ENCODE measurements at places on chromosomes 7 and 10.
A peak's percentile ranks its signal among the peaks of the same experiment; 100 is the strongest.

DNA sequence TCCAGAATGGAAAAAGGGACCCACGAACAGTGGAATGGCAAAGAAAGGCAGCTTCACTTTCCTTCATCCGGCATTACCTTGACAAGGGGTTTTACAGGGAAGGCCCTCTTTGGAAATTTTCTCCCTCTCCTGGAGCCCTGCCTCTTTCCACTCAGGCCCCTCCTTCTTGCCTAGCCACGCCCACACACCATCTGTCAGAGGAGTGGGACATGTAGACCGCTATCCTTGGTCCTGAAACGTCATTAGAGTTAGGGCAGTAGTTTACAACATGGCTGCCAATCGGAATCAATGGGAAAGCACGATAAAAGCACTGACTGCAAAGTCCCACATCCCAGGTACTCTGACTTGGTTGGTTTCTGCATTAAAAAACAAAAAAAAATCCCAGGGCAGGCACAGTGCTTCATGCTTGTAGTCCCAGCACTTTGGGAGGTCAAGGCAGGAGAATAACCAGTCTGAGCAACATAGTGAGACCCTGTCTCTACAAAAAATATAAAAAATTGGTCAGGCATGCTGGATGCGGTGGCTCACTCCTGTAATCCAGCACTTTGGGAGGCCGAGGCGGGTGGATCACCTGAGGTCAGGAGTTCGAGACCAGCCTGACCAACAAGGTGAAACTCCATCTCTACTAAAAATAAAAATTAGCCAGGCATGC lies 96.4 kb downstream of the MARCHF5 start:
- peak; percentile 25 for DNase-seq

- DNase-seq, result no peak
Observed at GRCh38 chr10:133422807-133423771, 1.3 kb downstream of the SPRN start.

DNA sequence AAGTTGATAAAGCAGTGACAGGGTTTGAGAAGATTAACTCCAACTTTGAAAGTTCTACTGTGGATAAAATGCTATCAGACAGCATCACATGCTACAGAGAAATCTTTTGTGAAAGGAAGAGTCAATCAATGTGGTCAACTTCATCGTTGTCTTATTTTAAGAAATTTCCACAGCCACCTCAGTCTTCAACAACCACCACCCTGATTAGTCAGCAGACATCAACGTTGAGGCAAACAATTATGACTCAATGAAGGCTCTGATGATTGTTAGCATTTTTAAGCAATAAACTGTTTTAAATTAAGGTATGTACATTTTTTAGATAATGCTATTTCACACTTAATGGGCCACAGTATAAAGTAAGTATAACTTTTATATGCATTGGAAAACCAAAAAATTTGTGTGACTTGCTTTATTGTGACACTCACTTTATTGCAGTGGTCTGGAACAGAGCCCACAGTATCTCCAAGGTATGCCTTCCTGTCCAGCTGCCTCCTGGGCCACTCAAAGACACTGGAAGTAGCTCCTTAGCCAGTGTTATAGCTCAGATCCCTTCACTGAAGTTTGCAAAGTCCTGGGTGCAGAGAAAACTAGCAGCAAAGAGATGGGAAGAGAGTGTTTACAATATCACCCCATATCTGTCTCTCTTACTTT lies 293.1 kb downstream of the ARHGAP12 start:
- no peak for DNase-seq

- no peak for DNase-seq
Observed at GRCh38 chr7:132034748-132035416, 478.5 kb upstream of the PODXL start.

DNA sequence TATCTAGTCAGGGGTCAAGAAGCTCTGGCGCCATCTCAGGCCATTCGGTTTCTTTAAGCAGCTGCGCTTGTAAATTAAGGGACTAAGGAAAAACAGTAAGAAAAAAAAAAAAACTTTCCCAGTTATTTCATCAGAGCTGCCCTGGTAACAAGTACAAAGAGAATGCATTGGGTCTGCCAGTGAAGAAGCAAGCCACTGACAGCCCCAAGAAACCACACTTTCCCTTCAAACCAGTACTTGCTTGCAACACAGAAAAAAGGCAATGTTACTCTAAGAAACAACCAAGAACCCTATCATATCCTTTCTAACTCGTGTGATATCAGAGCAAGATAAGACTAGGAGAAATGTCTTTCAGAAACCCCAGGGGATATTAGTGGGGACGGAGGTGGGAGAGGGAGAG lies 40.6 kb upstream of the AOAH start:
- DNase-seq, result no peak

- peak; percentile 98 for DNase-seq
Observed at GRCh38 chr7:117827862-117828261, 45.4 kb downstream of the CTTNBP2 start.

GRCh38 chr7:114112806-114113205 lies 194.0 kb upstream of the PPP1R3A start:
- DNase-seq, result no peak

- no peak for DNase-seq
Observed at GRCh38 chr10:88938938-88939337, 13.6 kb downstream of the ACTA2 start.

- DNase-seq, result peak; percentile 6
Observed at GRCh38 chr10:12041766-12042408, 722 bp downstream of the UPF2 start.

GRCh38 chr7:38736138-38736537 lies 105.0 kb upstream of the AMPH start:
- no peak for DNase-seq

DNA sequence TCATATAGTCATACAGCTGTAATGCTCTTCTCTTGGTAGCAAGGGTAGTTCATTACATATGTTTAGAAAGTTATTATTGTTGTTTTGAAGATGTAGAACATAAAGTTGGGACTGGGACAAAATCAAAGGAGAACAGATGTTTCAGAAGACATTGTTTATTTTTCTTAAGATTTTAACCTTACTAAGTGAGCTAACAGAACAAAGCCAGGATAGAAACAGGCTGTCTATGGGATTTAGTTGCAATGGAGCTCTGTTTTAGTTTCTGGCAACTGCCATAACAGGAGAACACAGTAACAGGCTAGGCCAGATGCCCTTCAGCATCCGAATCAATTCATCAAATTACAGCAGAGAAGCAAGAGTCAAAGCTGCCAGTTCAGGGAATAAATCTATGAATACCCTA lies 382.4 kb downstream of the ARL4A start:
- DNase-seq, result no peak

DNA sequence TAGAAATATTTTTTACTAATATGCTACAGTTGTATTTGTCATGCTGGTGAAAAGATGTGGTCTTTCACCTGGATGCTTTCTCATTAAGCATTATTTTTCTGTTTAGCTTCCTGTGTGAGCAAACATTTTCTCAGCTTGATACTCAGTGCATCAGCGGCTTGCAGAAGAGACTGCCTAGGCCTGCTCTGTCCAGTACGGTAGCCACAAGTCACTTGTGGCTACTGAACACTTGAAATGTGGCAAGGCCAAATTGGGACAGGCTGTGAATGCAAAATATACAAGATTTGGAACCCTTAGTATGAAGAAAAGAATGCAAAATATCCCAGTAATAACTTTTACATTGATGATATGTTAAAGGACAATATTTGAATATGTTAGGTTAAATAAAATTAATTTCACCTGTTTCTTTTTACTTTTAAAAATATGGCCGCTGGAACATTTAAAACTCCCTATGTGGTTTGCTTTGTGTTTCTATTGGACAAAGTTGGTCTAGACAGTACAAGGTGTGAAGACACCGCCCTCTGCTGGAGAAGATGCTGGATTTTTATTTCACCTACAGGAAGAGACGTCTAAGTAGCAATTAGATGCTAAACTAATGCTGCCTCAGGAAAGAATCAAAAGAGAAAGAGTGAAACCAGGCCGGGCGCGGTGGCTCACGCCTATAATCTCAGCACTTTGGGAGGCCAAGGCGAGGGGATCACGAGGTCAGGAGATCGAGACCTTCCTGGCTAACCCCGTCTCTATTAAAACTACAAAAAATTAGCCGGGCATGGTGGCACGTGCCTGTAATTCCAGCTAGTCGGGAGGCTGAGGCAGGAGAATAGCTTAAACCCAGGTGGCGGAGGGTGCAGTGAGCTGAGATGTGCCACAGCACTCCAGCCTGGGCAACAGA lies 5.3 kb downstream of the SRGN start:
- peak; percentile 54 for DNase-seq

GRCh38 chr10:113867904-113868303 lies 13.4 kb downstream of the NHLRC2 start:
- DNase-seq, result no peak

- DNase-seq, result no peak
Observed at GRCh38 chr7:123789206-123789784, 40.5 kb upstream of the WASL start.

DNA sequence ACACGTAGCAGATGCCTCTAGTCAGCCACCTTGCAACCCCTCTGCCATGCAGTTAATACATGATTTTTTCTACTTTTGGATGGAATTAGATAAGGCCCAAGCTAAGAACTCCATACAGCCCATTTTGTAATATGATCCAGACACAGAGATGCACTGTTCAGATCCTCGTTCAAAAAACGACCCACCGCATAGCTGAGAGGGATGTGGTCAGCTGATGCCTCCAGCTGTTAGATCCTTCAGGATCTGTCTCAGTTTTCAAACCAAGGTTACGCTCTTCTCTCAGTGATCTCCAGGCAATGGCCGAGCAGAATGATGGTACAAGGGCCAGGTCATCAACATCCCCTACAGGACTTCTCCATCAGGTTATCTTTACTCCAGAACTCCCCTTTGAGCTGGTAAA lies 881.7 kb upstream of the C7orf33 start:
- no peak for DNase-seq

DNA sequence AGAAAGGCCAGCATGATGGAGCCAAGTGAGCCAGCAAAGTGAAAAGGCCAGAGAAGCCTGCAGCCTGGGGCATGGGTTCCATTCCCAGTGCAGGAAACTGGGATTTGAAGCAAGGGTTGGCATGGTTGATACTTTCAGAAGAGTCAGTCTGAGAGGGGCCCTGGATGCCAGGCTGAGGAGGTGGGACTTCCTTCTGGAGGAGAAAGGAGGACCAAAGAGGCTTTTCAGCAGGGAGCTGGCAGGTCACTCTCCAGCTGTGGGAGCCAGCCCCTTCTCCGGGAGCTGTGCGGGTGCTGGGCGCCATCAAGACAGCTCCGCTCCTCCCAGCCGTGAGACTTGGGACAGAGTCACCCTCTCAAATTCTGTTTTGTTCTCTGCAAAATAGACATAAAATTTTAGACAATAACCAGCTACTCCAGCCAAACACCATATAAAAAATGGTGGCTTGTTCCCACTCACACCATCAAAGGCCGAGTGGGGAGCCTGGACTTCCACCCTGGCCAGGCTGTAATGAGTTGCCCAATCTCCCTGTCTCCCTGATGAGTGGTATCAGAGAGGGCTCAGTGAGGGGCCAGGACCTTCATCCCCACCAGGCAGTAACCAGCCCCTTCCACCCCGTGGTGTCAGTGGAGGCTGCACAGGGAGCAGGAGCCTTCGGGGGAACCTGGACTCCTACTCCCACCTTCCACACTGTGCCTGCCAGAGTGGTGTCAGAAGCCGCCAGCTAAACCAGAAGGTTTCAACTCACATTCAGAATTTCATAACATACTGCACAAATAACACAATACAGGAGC lies 133.6 kb upstream of the RET start:
- DNase-seq, result no peak

GRCh38 chr10:72133517-72133916 lies 45.2 kb upstream of the SPOCK2 start:
- no peak for DNase-seq

GRCh38 chr10:132973903-132974241 lies 31.5 kb upstream of the CFAP46 start:
- no peak for DNase-seq

DNA sequence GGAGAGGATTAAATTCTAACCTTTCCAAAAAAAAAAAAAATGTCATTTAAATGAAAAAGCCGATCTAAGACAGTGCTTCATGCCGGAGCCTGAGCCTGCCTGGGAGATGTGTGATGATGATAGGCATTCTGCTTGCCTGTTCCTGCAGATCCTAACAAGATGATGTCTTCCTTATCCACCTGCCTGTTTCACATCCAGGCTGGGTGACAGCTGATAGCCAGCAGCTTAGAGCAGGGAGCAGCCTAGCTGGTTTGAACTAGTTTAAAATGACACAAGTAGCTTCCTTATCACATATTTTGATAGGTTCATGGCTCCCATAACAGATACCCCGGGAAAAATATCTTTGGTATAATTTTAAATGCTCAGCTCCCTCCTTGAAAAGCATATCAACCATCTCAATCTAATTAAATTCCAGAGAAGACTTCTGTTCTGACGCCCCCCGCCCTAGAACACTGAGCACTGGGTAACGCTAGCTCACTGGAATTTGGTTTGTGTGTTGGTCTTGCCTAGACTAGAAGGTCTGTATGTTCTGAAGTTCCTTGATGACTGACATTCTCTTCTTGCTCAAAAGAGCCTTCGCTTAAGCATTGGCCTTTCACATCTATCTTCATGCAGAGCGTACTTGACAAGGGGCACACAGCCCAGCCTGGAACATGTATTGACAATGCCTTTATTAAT lies 96.9 kb upstream of the FGFR2 start:
- DNase-seq, result no peak

DNA sequence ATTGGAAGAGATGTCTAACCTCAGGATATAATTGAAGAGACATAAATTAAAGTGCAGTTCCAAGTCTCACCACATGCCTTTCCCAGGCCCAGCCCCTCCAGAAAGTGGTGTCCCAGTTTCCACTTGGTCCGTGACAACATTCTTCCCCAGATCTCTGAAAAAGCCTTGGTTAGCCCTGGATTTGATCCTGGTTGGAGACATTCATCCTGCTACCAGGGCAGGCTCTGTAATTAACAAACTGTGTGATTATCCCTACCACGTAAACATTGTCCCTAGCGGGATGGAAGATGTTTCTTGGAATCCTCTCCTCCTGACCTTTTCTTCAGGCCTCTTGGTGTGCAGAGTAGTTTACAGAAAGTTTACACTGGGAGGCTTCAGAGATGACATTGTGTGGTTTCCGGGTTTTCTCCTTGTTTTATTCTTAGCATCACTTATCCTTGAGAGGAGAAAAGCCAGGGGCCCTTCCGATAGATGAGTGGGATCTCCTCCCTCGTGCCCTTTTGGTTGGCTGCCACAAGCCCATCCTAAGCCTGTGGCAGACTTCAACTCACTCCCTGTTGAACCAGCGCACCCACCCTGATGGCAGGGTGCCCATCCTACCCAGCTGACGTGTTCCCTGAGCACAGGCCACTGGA lies 83.8 kb downstream of the COL13A1 start:
- DNase-seq, result peak; percentile 24

GRCh38 chr10:133241501-133242205 lies 4.0 kb downstream of the VENTX start:
- DNase-seq, result no peak

DNA sequence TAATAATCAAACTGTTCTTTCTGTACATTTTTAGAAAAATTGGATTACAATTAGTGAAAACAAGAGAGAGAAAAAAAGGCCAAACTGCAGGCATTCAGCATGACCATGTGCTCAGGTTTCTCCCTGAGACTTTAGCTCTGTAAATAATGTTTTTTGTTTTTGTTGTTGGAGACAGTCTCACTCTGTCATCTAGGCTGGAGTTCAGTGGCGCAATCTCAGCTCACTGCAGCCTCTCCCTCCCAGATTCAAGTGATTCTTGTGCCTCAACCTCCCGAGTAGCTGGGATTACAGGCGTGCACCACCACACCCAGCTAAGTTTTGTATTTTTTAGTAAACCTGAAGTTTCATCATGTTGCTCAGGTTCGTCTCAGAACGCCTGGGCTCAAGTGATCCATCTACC lies 23.0 kb downstream of the BZW2 start:
- DNase-seq, result no peak

- no peak for DNase-seq
Observed at GRCh38 chr10:93336110-93336509, 146.0 kb downstream of the MYOF start.

Measured in COLO829 (cell line).